SIG-M5 (cell line): ENCODE measurements at places on chromosomes 11 and 22.

DNA sequence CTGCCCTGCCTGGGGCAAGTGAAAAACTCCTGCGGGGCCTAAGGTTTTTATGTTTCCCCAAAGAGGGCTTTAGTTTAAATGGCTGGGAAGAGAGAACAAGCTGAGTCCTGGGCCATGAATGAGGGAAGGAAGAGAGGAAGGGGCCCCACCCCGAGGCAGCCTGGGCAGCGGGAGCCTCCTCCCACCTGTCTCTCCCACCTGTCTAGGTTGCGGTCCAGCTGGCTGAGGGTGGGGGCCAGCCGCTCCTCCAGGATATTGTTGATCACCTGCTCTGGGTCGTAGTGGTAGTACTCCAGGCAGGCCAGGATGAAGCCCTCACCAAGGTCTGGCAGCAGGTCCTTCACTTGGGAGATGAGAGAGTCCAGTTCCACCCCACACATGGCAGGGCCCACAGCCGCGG, 34.6 kb downstream of the UQCR10 start:
- DNase-seq = no peak

- DNase-seq = no peak
These were observed 28.7 kb upstream of the NAV2 start for GRCh38 chr11:19683862-19684491.

- DNase-seq = no peak
These were observed 311.7 kb downstream of the TBC1D22A start for GRCh38 chr22:47074105-47074504.

DNA sequence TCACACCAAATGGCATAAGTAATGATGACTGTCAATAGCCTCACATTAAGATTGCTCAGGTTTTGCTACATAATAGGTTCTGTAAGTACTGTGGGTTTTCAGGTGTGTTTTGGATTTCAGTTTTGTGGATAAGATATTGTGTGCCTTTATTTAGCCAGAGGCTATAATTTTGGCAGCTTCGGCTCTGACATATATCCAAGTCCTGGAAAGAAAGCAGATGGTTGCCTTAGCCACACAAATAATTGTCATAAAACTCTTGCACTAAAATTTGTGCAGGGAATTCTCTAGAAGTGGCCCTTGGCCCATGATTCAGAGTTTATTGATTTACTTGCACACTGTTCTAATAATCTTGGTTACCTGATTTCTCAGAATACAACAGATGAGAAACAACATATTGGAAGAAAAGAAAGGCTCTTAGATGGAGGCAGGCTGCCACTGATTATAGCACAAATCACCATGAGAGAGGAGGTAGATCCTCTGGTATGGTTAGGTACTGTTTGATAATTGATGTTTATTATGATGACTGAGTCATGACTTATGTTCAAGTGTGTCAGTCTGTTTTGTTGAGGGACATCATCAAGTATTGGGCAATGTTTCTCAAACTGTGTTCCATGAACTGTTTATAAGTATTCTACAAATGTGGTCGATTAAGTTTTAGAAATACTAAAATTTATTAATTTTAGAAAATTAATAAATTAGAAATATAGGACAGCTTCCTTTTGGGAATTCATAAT, 9.6 kb downstream of the REXO2 start:
- no peak for DNase-seq

- no peak for DNase-seq
These were observed 419.8 kb upstream of the CCDC179 start for GRCh38 chr11:23280088-23280487.

GRCh38 chr11:72204886-72205285, 11.7 kb upstream of the FOLR2 start:
- no peak for DNase-seq

- no peak for DNase-seq
These were observed 673.4 kb downstream of the TBC1D22A start for GRCh38 chr22:47435826-47436225.

- no peak for DNase-seq
These were observed 545 bp upstream of the TIRAP start for GRCh38 chr11:126282361-126282735.

- no peak for DNase-seq
These were observed 72.2 kb downstream of the RBMXL2 start for GRCh38 chr11:7160814-7161489.

DNA sequence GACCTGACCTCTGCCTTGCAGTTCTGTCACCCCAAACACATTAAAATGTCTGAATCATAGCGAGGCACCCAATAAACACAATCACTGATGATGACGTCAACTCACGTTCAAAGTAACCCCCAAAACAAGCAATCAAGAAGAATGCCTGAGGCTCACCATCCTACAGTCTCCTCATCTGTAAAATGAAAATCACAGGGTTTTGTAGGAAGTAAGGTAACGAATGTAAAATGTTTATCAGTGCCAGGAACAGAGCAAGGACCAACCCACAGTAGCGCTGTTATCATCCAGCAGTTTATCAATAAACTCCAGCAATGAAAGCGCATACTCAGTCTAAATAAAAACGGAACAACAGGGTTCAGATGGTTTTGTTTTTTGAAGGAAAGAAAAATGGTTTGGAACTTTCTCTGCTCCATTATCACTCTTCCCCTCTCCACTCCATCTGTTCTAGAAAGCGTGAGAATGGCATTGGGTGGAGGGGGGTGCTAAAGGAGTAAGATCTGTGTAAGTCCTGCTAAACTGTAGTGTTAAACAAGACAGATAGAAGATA, 110.5 kb downstream of the MICAL3 start:
- DNase-seq = no peak

DNA sequence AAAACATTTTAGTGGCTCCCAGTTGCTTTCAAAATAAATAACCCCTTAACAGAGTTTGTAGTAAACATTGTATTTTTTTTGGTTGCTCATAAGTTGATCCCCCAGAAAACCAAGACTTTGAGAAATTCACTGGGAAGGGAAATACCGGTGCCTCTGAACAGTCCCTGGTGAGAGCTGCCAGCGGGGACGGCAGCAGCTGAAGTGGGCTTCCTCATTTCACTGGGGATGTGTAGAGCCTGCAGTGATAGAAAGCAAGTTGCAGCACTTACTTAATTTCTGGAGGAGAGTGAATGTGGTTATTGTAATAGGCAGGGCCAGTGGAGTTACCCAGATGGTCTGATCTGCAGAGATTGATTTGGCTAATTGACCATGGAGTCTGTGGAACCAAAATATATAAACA, 18.6 kb upstream of the MCHR1 start:
- no peak for DNase-seq

DNA sequence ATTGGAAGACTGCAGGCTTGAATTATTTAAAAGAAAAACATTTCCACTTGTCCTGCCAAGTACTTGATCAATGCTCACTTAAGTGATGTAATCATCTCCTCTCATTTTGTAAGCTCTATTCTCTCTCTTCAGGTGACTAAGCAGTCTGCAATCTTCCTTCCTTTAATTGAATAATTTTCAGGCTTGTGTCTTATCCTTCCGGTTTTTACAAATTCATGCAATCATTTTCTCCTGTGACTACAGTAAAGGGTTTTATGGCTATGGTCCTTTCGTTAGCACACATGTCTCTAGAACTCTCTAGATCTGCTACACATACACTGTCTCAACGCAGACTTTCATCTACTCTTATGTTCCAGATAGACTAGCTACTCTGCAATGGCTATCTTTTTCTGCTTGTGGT, 12.6 kb upstream of the UPB1 start:
- peak; percentile 74 for DNase-seq

DNA sequence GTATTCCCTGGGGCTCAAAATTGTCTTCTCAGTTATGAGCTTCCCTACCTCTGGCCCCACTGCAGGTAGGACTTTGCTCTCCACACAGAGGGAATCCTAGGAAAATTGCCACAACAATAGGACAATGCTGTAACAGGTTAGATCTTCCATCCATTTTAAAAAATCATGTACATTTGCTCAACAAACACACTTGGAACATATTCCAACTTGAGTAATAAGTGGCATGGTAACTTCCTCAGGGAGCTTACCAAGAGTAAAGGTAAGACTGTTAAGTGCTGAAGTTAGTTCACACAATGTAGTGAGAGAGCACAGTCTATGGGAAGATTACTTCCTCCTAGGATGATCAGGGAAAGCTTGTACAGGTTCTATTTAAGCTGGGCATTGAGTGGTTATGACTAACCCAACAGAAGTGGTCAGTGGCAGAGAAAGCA, 78.9 kb upstream of the BIRC3 start:
- no peak for DNase-seq

GRCh38 chr22:46696614-46697013, 41.4 kb downstream of the CERK start:
- no peak for DNase-seq

GRCh38 chr11:11076879-11077278, 219.0 kb upstream of the ZBED5 start:
- DNase-seq = no peak

GRCh38 chr11:86248609-86249008, 4.1 kb downstream of the EED start:
- no peak for DNase-seq

DNA sequence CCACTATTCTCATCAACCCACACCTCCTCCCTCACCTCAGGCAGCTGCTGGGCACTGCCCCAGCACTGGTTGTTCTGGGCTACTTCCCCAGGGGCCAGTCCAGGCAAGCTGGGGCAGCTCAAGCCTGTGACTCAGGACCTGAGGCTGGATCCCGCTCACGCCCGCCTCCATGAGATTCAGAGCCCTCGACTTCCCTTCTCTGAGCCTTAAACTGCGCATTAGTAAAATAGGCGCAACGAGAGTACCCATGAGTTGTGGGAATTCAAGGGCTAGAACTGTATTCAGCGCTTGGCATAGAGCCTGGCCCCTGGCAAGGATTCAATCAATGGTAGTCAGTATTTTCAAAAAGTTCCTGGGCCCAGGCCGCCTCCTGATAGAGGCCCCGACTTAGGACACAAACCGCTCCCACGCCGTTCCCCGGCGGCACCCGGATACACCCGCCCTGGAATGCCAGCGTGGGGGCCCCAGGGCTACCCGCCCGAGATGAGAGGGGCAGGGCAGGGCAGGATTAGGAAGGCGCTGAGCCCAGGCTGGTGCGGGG, 723 bp upstream of the CD82 start:
- no peak for DNase-seq

DNA sequence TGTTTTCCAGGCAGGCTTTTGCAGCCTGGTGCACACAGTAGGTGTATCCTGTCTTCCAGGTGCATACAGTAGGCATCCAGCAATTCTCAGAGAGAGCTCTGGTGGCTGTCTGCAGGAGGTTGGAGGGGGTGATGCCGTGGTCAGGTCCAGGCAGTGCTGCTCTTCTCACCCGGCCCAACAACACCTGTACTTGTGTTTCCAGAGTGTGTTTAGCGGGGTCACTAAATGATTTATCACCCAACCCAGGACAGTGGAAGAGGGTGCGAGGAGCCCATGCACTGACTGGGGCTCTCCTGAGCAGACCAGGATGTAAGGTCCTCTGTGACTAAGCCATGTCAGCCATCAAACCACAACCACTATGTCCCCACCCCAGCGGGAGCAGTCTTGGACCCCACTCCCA, 18.6 kb upstream of the FGF3 start:
- no peak for DNase-seq

GRCh38 chr11:128629516-128630106, 42.3 kb upstream of the ETS1 start:
- no peak for DNase-seq

- DNase-seq = no peak
These were observed 662.6 kb downstream of the METTL15 start for GRCh38 chr11:28770806-28771205.

GRCh38 chr22:27984001-27984695, 65.1 kb upstream of the PITPNB start:
- DNase-seq = no peak

GRCh38 chr11:91435694-91436395, 788.8 kb upstream of the FAT3 start:
- no peak for DNase-seq

- DNase-seq = no peak
These were observed 413.7 kb upstream of the FAT3 start for GRCh38 chr11:91810871-91811270.

DNA sequence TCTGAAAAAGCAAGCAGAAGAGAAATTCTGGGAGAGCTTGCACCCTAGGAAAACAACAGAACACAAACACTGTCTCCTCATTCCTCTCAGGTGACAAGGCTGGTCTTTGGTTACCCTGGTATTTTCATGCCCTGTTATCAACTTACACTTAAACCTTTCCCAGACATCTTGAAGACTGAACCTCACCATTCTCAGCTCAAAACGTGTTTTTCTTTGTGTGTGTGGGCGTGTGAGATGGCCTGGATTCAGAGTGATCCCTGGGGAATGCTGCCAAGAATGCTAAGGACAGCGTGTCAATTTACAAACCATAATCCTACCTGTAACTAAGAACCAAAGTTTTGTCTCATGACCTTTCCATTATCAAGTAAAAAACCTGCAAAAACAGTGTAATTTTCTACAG, 33.3 kb downstream of the ELF5 start:
- DNase-seq = no peak

DNA sequence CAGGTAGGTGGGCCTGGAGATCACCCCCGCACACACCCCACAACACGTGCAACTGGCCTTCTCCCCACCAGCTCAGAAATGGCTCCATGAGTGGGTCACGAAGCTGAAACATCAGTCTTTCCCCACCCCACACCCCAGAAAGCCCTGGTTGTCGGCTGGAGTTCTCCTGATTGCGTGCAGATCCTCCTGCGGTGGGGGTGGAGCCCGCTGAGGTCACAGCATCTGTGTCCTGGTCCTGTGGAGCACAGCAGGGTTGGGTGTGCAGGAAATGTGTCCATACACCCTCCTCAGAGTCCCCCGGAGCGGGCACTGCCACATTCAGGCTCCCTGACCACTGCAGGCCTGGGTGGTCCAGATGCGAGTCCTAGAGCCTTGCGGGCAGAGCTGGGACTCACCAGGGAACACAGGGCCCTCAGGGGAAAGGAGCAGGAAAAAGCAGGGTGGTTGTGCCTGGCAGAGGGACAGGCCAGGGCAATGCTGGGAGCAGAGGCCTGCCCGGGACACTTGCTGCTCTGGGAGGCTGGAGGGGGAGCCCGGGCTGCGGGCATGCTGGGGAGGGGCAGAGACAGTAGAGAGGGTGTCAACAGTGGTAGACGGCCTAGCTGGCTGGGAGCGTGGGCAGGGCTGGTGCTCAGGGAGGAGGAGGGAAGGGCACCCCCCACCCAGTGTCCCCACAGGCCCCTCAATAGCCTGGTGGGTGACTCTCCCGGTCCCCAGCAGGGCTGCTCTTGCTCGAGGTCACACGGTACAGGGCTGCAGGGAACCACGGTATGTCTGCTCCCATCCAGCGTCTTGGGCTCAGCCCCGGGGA, 42.4 kb upstream of the PPARA start:
- no peak for DNase-seq

DNA sequence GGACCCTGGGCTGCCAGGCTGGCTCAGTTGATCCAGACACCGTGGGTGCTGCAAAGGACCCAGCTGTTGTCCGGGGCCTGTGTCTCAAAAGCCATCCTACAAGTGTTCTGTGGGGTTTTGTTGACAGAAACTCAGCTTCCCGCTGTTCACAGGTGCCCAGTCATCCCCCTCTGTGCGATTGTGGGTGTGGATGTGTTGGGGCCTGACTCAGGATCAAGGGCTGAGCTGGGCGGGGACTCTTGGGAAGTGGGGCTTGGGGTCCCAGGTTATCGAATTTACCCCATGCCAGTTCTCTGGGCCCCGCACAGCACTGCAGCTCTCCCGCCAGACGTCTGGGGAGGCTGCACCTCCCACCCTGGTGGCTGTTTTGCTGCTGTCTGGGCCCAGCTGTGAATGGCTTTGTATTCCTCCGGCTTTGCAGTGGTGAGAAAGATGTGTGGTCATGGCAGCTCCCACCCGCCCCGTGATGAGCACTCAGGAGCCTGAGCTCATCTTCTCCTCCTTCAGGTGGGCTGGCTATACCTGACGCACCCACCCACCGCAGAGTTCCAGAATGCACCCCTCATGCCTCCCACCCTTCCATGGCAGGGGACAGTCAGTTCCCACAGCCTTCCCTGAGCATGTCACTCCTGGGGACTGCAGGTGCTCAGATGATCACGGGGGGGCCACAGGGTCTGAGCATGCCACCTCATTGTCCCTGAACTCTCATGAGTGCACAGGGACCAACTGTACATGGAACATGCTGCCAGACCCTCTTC, 3.6 kb upstream of the AP2A2 start:
- DNase-seq = no peak
